ENCODE measurements at places on chromosomes 5 and 9. TPM values are rescaled to one million over a fixed set of nuclear protein-coding genes. Genes with fewer than 3 reads are reported as not detected.

DNA sequence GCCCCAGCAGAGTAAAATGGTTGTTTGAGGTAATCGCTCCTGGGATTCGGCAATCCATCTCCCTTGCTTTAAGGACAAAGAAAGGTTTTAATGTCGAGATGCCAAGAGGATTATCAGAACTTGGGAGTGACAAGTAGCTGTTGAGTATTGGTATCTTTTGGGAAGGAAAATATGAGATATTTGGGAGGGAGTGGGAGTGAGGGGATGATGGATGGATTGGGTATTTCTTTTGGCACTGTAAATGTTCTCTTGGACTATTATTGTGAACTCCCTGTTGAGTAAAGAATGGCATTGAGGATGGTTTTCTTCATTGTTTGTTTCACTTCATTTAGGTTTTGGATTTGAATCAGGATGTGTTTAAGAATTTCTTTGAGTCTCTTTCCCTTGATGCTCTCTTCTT, 86.1 kb downstream of the PIP5K1B start:
- DNase-seq: no peak

DNA sequence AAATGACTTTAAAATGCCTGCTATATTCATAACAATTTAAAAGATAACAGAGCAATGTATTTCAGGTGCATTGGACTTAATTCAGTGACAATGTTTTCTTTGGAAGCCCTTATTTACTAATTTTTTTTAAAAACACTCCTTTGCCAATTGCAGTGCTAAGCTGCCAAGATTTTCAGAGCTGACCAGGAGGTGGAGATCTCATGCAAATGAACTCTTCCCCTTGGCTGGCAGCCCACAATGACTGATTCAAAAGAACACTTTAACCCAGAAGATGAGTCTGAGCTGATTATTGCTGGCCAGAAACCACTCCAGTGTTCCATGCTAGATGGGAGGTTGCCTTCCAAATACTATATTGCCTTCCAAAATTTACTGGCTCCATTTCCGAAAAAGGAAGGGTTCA, 128.3 kb upstream of the CCNH start:
- peak; percentile 12 for DNase-seq

Gene TAF11L5
- not detected for total RNA-seq

DNA sequence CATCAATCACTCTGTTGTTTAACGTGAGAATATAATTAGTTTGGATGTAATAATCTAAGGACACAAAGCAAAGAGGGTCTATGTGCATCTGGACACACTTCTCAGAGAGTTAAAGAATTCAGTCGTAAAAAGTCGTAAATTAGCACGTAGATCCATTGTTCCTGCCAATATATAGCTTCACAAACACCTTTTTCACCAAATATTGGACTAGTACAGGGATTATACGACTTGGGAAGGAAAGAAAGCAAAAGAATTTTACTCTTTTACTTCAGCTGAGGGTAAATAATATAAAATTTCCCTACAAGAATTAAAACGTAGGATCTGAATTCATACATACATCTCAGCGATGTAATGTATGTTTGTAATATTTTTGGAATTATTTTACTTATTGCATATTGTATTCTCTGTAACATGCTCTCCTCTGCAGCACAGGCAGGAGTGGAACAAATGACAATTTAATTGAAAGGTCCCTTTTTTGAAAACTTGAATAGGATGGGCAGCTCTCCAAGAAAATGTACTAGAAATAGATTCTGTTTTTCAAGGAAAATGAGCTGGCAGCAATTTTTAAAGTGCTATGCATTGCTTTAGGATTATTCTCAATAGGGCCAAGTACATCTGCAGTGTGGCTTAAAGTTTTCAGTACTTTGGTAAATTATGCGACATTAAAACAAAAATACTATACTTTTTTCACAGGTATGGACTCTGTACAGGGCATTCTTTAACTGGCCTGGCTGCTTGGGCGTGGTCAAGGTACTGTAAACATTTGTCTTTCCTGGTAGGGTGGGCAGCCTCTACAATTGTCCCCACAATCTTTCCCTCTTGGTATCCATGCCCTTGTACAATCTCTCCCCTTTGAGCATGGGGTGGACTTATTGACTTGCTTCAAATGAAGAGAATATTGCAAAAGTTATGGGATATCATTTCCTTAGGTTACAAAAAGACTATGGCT, 39.7 kb upstream of the HSD17B4 start:
- DNase-seq: no peak

DNA sequence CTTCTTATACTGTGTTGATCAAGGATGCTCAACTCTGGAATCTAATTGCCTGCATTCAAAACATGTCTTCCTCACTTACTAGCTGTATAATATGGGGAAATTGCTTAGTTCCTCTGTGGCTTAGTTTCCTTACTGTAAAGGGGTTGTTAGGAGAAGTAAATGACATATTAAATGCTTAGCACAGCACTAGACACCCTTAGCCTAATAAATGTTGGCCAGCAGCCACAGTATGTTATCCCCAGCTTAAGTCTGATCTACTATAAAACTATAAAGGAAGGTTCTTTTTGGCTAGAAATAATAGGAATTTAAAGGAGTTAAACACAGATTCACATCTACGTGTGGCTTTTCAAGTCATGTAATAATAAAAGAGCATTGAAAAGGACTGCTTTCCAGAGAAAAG, 232.4 kb downstream of the PCSK1 start:
- no peak for DNase-seq

DNA sequence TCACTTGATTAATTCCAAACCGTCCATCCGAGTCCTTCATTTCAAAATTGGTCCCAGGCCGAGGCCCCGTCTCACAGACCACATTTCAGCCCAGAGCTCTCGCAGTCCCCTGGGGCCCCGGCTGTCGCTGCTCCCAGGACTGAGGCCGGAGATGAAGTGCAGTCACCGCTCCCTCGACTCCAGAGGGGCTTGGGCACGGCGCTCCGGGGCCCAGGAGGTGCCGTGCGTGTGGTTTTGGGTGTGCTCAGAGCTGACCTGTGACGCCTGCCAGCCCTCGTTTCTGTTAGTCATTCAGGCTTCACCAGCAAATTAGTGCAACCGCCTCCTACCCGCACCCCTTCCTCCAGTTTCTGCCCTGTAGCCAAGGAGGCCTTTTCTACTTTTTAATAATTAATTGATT, 48.7 kb upstream of the PHYKPL start:
- no peak for DNase-seq

Gene TMEM215
- total RNA-seq: not detected

Gene ANXA2R
- total RNA-seq: 3.9 TPM

GRCh38 chr5:82364497-82364896, 86.3 kb upstream of the RPS23 start:
- peak; percentile 80 for DNase-seq

GRCh38 chr5:124708086-124708485, 38.4 kb downstream of the ZNF608 start:
- no peak for DNase-seq

DNA sequence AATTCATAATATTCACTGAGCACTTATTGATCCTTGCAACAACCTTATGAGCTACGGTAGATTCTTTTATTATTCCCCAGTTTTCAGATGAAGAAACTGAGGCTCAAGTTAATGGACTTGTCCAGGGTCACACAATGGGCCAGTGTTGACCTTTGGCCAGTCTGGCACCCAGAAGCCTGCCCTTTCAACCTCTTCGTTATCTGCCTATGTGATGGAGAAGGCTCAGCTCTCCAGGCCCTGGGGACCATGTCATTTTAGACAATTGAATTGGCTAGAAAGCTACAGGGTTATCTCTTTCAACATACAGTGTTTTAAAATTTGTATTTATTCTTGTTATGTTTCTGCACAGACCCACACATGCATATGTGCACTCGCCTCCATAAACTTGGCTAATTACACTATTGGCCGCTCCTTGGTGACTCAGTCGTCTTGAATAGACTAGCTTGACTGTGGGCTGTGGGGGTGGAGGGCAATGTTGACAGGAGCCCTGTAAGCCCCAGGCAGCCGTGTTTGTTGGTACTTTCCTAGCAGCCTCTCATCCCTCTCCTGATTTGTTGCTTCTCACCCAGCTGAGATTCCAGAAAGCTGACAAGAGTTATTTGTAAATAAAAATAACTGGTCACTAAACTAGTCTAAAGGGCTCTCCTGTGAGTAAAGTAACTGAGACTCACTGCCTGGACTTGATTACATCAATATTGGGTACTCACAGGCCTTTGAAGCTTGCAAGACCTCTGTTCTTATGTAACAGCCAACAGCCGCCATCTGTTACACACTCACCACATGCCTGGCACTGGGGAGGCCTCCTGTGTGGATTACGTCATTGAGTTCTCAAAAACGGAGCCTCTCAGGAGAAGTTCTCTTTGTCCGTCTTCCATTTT, 8.5 kb upstream of the ANGPTL2 start:
- peak; percentile 99 for DNase-seq

DNA sequence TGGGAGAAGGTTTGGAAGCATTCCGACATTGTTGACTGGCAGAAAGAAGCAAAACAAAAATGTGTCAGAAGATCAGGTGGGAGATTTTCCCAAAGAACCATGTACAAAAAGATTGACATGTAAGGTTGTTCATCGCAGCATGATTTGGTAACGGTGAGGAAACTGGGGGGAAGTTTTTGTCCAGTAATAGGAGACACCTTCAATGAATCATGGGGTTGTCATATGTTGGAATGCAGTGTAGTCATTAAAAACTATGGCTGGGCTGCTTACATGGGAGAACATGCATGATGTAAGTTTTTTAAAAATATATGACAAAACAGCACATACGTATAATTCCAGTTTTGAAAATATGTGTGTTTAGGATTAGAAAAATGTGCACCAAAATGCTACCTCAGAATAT, 50.5 kb downstream of the HSD17B3 start:
- no peak for DNase-seq

GRCh38 chr5:96439477-96440184, 6.6 kb upstream of the PCSK1 start:
- DNase-seq: no peak

DNA sequence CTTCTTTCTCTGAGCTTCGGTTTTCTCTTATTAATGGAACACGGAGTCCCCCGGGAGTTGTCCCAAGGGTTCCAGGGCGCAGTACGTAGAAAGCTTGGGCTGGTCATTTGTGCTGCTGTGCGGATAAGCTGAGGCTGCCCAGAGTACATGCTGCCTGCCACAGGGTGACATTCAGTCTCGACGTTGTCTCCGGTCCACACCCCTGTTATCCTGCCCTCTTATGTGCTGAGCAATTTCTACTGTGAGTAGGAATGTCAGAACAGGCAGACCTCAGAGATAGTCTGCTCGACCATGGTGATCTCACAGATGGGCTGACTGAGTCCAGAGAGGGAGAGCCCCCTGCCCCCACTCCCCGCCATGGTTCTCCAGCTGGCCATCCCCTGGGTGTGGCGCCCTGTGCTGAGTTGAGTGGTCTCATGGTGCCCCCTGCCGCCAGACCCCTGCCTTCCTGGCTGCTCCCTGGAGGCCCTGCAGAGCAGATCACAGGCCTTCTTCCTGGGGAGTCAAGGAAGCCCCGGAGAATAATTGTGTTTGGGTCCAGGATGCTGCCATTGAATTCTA, 124.0 kb downstream of the RGS3 start:
- peak; percentile 51 for DNase-seq

DNA sequence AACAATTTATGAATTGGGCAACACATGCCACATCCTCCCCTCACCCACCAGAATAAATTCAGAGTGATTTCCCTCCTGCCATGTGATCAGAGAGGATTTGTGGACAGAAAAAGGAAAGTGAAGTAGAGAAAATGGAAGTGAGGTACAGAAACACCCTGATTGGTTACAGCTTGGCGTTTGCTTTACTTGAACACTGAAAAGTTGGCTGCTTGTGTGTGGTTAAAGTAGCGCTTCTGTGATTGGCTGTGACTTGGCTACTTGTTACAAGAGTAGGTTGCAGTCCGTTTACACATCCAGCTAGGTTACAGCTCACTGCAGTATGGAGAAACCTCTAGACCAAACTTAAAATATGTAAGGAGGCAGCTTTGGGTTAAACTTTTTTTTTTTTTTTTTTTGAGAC, 205.2 kb upstream of the ZNF608 start:
- DNase-seq: no peak

Gene OTP
- total RNA-seq: not detected

GRCh38 chr5:132808866-132809265, 4.2 kb upstream of the SOWAHA start:
- DNase-seq: no peak

DNA sequence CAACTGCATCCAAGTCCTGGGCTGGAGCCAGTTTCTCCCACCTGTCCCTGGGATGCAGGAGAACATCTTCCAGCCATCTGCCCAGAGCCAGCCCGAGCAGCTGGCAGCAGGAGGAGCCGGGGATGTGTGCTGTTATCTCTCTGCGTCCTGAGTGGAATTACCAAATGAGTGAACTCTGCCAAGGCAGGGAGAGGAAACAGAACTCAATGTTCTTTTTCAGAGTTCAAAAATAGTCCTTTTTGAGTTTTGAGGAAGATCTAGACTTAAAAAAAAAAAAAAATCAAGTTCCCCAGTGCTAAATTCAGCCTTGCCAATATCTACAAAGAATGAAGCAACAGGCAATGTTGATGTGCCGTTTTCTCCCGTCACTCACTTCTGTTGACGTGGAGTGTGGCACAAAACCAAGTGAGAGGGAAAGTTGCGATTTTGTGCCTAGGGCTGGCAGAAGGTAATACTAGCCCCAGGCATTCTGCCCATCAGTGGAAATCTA, 56.2 kb downstream of the TMOD1 start:
- DNase-seq: peak; percentile 16

- DNase-seq: no peak
These were observed 161.7 kb downstream of the OXCT1 start for GRCh38 chr5:41708604-41708940.

DNA sequence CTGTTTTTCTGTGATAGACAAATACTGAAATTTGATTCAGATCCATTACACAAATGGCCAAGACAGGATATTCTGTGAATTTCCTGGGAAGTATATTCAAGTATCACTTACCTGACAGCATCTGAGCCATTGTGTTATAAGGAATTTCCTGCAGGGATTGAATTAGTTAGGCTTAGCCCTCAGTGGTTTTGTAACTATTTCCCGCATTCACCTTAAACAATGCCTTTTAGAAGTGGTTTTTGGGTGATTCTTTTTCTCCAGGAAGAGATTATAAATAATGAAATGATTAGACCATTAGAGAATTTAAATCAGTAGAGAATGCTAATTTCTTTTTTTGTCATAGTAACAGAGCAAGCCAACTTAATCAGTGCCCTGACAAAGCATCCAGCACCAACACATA, 30.6 kb downstream of the ITGA1 start:
- DNase-seq: no peak

- no peak for DNase-seq
These were observed 316.0 kb upstream of the DAP start for GRCh38 chr5:11076945-11077613.

GRCh38 chr5:81786991-81787390, 36.1 kb upstream of the SSBP2 start:
- no peak for DNase-seq

Gene GPR150
- 0.43 TPM for total RNA-seq

DNA sequence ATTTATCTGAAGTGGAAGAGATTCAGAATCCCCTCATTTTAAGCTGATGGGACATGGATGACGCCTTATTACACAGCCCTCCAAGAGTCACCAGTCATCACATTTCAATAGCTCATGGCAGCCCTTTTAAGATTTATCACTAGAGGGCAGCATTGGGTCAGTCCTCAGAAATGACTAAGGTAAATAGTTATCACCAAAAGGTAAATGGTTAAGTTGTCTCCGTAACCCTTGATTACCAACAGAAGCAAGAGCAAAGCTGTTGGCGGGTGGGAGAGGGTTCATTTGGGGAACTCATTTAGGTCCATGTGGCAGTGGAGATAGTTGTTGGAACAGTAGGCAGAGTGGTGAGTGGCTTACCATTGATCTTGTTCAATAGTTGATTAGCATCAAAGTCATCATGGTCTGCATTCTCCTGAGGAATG, 12.0 kb upstream of the C9 start:
- DNase-seq: peak; percentile 55

- DNase-seq: peak; percentile 95
These were observed 655.2 kb upstream of the RIOK2 start for GRCh38 chr5:97838214-97838613.

Gene CAAP1
- total RNA-seq: 29.4 TPM
